ENCODE measurements at places on chromosomes 1 and 21. TPM values are rescaled to one million over a fixed set of nuclear protein-coding genes. Genes with fewer than 3 reads are reported as not detected.

Gene KRTAP21-2
- total RNA-seq = not detected

Gene LAMTOR2
- total RNA-seq = 70.6 TPM

Gene TAGLN2
- total RNA-seq = 291 TPM

Gene KCNK1
- 61.4 TPM for total RNA-seq

Gene LRRC53
- total RNA-seq = not detected

Gene RNF186
- 50.3 TPM for total RNA-seq

Gene CD2
- total RNA-seq = 2.9 TPM

Gene ETV3L
- total RNA-seq = not detected

Gene CFAP57
- not detected for total RNA-seq

Gene KCNE1
- 0.59 TPM for total RNA-seq

Gene TP73
- total RNA-seq = 0.11 TPM

Gene APOBEC4
- not detected for total RNA-seq

Gene ELOA
- 29.6 TPM for total RNA-seq

Gene EXO1
- total RNA-seq = 4.7 TPM

Gene SLC30A2
- total RNA-seq = not detected

Gene ACTL8
- total RNA-seq = not detected

Gene CACHD1
- 1.4 TPM for total RNA-seq

Gene CD53
- total RNA-seq = 7.5 TPM

Gene RAD54L
- total RNA-seq = 2.8 TPM

Gene KLF17
- not detected for total RNA-seq

Gene ERICH3
- not detected for total RNA-seq

Gene AQP10
- not detected for total RNA-seq

Gene MCOLN3
- 1.1 TPM for total RNA-seq

Gene C8B
- not detected for total RNA-seq

Gene CFHR3
- not detected for total RNA-seq

Gene S100A7
- not detected for total RNA-seq

Gene DNMT3L
- total RNA-seq = not detected

Gene ARHGEF10L
- 151 TPM for total RNA-seq

Gene TNNT2
- total RNA-seq = 0.58 TPM

Gene NFASC
- total RNA-seq = 23.2 TPM

Gene KIF2C
- total RNA-seq = 9.1 TPM

Gene ADORA1
- 0.39 TPM for total RNA-seq

Gene PTCH2
- total RNA-seq = 0.34 TPM

Gene CDA
- total RNA-seq = 138 TPM

Gene C1orf74
- total RNA-seq = 2.0 TPM
